ENCODE measurements at places on chromosomes 2 and 18.

DNA sequence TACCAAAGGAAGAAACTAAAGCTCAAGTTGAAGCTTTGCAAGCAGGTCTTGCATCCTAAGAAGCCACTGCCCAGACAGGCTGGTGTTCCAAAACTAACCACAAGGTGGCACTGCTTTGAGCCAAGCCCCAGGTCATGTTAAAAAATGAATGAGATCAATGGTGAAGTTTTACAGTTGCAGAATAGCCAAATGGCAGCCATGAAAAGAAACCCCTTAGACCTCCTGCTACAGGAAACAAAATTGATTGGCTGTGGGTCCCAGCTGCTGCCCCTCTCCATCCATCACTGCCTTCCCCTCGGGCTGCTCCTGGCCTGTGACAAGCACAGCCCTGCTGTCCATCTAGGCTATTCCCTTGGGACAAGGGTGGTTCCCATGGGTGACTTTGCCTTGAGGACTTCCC lies 20.7 kb upstream of the MREG start:
- peak; percentile 53 for DNase-seq

DNA sequence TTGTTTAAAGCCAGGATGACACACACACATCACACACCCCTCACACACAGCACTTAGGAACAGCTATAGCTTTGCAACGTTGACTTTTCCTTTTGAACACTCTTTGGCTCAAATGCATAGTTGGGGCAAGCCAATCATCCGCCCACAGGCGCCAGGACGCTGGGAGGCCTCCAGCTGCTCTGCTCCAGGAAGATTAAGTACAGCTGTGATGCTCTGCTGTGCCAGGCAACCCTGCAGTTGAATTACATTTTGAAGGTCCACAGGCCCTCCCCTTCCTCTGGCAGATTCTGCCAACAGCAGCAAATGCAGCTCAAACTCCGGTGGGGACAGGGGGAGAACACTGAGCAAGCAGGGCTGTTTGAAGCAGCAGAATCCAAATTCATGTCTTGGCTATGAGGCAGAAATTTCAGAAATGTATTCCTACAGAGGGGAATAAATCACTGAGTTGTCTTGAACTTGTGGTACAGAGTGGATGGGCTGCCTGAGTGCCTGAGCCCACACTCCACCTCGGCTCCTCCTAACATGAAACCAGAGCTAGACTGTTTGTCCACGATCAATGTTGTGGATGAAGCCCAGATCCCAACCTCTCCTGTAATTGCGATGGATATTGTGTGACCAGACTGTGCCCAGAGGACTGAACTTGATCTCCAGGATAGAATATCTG lies 86.5 kb upstream of the PPP1CB start:
- DNase-seq = no peak

- no peak for DNase-seq
These were observed 14.5 kb downstream of the VIT start for GRCh38 chr2:36710858-36711515.

GRCh38 chr2:238948765-238949641 lies 101.1 kb downstream of the TWIST2 start:
- no peak for DNase-seq

All from T-helper 1 cell (primary cell).